ENCODE measurements at places on chromosomes 2 and 18.

DNA sequence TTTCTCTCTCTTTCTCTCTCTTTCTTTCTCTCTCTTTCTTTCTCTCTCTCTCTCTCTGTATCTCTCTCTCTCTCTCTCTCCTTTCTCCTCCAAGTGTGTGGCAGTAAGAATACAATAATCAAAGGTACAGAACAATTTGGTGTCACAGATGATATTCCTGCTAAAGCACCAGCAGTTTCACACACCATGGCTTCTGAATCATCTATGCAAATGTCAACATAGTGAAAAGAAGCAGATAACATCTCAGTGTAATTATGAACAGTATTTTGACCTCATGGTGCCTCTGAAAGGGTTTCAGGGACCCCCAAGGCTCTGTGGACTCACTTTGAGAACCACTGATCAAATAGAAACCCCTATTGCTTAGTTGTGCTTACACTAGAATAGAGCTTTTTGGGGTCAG, 38.5 kb upstream of the CSRNP3 start:
- DNase-seq: no peak

DNA sequence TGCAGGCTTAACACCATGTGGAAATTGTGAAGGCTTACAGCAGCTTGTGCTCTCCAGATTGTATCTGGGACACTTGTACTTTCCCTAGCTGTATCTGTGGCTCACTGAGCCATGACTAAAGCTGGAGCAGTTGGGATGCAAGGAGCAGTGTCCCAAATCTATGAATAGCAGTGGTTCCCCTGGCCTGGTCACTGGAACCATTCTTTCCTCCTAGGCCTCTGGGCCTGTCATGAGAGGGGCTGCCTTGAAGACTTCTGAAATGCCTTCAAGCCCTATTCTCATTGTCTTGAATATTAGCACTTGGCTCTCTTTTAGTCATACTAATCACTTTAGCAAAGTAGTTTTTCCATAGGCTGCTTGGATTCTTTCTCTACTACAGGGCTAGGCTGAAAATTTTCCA, 186.8 kb upstream of the LRATD1 start:
- DNase-seq: no peak

DNA sequence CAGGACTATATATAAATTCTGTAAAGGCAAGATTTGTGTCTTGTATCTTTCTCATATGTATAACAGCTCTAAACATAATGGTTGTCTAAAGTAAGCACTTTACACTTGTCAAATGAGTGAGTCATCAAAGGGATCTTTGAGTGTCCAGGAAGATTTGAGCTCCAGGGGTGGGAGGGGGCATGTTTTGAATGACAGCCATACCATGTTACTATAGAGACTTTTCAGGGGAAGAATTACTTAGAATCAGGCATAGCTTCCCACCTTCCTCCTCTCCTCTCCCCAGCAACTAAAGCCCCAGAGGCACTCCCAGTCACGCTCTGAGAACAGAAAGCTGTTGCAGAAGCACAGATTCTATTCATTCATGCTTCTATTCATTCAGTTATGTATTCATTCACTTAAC, 65.8 kb upstream of the ALK start:
- no peak for DNase-seq

GRCh38 chr2:134268265-134268664, 14.4 kb downstream of the MGAT5 start:
- DNase-seq: no peak

DNA sequence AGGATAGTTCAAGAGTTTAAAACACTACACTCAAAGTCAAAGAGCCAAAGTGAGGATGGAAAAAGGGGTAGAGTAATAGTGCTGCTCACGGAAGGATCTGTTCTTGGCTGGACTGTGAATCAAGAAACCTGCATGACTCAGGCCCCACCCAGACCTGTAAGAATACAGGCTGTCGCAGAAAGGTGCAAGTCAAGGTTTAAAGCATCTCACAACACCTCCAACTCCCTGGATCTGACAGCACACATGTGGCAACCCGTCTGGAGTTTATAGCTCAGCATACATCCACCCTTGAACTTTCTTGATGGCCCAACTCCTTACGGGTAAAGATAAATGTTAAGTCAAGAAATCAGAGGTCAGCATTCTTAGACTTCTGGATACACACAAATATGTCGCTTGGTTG, 6.3 kb downstream of the KIAA2012 start:
- no peak for DNase-seq

GRCh38 chr2:21057097-21057496, 13.2 kb upstream of the APOB start:
- no peak for DNase-seq

GRCh38 chr2:216317831-216318520, 54.3 kb downstream of the MARCHF4 start:
- DNase-seq: no peak

DNA sequence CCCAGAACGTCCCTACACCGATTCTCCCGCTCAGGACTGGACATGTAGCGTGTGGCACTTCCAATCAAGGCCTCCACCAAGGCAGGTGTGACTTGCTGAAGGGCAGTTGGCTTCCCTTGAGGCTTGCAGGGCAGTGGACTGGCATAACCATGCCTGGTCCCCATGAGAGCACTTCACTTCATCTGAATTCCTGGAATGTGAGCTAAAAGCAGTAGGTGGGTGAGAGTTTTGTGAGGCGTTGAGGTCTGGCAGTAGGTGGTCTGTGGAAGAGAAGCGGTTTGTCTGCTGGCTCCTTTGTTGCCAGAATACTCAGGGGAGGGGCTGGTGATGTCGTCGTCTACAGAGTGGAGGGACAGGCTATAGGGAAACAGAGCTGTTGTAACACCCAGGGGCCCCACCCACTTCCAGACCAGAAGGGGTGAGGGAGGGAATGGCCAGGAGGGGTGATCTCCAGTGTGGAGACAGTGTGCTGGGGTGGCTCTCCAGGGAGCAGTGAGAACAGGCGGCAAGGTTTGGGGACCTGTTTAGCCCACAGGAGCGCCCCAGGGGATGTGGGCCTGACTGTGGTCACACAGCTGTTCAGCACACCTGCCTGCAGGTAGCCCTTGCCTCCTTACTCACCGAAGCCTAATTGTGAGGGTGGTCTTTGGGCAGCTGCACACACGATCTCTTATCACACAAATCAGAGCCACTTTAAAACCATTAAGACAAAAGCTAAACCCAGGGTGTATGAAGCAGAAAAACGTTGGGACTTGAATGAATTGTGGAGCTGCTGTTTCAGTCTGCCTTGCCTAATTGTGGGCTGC, 21.5 kb upstream of the ALKAL2 start:
- no peak for DNase-seq

- DNase-seq: no peak
Observed at GRCh38 chr2:216904974-216905373, 45.1 kb upstream of the TNP1 start.

GRCh38 chr2:54726940-54727339, 3.5 kb downstream of the EML6 start:
- no peak for DNase-seq

DNA sequence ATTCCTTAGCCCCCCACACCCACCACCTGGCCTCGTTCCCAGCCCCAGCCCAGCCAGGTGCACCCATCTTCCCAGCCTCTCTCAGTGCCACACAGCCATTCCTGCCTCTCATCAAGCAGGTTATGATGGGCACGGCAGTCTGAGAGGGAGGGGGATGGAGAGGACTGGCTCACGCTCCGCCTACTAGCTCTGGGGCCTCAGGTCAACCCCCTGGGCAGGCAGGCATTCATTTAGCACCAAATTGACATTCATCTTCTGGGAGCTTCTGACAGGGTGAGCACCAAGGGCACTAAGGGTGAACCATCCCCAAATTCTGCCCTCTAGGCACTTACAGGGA, 66.2 kb upstream of the FOSL2 start:
- DNase-seq: no peak

DNA sequence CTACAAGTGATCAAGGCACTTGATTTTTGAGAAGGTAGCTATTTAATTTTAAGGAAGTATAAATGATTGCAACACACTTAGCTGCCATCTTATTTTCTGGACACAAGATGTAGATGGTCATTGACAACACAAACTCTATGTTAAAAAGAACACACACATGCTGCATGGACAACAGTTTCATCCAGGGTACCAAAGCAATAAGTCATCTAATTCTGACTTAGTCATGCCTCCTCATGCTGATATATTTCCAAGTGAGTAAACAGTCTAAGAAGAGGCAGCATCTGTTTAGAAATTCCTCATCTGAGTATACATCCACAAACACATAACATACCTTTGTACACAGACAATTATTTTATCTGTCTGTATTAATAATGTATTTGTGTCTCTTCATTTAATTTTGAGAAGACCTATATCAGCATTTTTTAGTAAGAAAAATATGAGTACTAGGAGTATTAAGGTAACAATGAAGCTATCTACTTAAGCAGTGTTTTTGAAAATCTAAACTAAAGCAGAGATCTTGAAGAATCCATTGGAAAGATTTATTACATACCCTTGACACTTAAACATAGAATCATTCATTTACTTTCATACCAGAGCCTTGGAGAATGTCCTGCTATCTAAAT, 84.9 kb downstream of the SCN1A start:
- DNase-seq: no peak

DNA sequence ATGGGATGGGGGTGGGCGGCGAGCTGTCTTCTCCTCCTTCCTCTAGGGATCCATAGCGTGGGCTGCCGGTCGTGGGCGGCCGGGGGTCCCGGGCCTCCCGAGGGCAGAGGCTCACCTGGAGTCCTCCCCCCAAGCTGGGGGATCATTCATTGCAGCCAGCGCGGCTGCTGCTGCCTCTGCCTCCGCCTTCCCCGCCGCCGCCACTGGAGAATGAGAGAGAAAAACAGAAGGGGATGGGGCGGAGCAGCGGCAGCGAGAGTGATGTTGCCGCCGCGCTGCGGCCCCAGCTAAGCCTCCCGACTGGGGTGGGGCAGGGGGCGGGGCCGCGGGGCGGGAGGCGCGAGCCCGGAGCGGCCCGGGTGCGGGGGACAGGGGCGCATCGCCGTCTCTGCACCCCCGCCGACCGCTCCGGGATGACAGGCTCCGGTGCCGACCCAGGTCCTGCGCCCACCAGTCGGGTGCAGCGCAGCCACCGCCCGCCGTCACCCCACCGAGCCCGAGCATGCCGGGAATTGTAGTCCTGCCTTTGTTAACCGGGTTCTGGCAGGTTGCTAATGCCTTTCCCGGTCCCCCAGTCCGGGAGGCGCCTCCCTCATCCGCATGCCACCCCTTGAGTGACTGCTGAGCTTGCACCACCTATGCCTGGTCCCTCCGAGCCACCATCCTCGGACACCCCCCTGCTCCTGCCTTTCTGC, at the start of gene KIF3C:
KIF3C (minus strand) TSS at position 225 of the 695 bp plus-strand sequence. CDS start 580 bp downstream, outside the sequence.
- DNase-seq: peak; percentile 79

DNA sequence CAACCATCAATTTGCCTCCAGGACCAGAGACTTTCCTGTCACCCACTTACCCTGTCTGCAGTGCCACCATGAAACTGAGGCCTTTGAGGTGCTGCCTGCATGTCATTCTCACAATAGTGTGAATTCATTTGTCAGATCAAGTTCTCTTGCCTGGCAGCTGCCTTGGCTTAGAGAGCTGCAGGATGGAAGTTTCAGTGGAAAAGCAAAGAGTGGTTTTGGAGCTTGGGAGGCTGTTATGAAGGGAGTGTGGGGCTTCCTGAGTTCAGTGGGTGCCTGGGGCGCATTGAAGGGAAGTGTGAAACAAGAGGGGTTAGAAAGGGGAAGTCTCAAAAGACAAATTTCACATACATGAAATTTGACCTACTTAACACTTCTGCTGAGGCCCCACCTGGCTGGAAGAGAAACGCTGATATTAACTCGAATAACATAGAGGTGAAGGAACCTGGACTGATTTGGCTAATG, 7.9 kb upstream of the LBH start:
- DNase-seq: no peak

DNA sequence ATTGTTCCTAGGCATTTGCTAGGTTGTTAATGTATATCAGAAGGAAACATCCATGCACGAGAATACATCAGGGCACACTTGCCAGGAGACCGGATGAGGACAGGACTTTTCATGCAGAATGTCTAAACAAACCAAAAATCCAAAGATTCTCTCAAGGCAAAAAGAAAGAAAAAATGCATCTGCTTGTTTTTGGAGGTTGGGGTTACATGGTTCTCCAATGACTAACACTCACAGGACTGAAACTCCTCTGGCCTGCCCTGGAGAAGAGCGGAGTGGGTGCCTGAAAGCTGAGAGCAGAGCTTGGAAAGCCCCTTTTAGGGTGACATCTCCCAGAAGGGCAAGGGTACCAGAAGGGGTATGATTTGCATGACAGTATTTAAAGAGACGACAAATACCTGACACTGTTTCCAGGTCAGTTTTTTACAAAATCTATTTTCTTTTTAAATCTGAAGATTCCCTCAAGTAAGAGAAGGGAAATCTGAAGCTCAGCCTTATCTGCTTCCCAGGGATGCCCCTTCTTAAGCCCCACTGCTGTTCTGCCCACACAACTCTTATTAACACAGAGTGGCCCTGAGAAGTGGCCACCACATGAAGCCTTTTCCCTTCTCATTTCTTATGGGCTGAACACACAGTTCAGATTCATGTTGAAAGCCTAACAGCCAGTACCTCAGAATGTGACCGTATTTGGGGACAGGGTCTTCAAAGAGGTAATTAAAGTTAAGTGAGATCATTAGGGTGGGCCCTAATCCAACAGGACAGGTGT, 216.4 kb downstream of the STK39 start:
- peak; percentile 50 for DNase-seq

DNA sequence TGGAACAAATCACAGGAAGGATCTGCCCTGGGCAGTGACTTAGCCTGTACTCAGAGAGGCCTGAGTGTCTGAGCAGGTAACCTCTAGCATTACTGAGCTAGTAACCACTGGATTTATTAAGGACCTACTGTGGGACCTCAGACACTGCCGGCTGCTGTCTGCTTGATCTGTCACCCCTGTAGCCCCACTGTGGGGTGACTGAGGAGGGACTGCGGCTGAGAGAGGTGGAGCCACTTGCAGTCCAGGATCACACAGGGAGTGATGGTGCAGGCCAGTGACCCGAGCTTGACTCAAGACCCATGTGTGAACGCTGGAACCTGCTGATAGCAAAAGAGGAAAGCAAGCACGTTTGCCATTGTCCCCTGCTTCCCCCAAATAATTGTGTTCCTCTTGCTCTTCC, 15.6 kb downstream of the CHMP1B start:
- no peak for DNase-seq

All from activated CD4-positive, alpha-beta memory T cell treated with anti-CD3 and anti-CD28 coated beads for 36 hours (primary cell).